ENCODE measurements at places on chromosomes 7 and 10.

GRCh38 chr10:89351780-89352597 lies 24.2 kb downstream of the IFIT3 start:
- peak; percentile 62 for ATAC-seq

- no peak for ATAC-seq
Observed at GRCh38 chr10:36194276-36194675, 552.2 kb upstream of the FZD8 start.

GRCh38 chr7:13217768-13218167 lies 530.3 kb downstream of the ARL4A start:
- ATAC-seq, result no peak

DNA sequence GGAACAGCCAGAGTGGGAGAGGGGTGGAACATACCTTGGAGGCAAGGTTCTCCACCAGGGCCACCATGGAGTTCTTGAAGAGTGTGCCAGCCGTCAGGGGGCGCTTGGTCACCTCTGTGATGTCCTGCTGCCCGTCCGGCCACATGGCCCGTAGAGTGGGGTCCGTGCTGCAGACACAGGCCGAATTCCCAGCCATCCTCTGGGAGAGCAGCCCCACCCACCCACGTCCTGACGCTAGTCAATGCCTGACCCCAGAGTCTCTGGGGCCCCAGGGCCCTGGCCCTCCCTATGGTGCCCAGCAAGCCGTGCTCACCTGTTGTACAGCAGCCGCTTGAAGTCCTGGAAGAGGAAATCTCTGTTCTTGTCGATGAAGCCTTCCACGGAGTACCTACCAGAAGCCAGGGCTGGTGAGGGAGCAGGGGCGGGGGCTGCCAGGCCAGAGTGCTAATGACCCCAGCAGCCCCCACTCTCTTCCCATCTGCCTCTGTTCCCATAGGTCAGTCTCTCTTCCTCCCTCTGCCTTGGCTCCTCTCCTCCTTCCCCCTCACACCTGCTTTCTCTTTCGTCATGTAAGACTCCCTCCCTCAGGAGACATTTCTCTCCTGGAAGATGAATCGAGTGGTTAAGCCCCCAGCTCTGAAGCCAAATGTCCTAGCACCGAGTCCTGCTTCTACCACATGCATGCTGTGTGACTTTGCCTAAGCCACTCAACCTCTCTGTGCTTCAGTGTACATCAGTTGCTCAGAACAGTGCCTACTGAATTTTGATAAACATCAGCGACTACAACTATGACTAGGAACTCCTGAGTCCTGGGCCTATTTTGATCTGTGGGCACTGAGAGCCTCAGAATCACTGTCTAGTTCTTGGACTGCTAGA lies 11.0 kb downstream of the MYO1G start:
- no peak for ATAC-seq

DNA sequence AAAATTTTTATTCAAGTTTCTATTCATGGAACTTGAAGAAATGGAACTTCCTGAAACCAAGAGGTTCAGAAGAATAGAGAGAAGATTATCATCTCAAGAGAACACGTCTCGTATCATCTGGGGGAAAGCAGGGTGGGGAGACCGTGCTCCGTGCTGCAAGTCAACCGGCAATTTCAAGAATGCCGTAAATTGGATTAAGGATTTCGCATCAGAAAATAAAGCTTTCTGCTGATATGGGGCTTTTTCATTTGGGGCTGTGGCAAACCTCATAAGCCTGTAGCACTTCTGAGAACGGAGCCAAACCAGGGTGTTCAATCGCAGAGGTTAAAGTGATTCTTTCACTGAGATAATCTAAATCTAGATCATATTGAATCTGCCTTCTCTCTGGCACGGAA lies 150.1 kb upstream of the NPS start:
- no peak for ATAC-seq

DNA sequence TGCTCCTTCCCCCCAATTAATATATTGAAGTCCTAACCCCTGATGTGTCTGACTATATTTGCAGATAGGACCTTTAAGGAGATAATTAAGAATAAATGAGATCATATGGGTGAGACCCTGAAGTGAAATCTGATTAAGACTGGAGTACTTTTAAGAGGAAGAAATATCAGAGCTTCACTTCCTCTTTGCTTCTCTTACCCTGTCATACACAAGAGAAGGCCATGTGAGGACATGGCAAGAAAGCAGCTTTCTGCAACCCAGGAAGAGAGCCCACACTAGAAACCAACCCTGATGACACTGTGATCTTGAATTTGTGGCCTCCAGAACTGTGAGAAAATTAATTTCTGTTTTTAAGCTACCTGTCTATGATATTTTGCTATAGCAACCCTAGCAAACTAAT lies 44.2 kb downstream of the JMJD1C start:
- no peak for ATAC-seq

DNA sequence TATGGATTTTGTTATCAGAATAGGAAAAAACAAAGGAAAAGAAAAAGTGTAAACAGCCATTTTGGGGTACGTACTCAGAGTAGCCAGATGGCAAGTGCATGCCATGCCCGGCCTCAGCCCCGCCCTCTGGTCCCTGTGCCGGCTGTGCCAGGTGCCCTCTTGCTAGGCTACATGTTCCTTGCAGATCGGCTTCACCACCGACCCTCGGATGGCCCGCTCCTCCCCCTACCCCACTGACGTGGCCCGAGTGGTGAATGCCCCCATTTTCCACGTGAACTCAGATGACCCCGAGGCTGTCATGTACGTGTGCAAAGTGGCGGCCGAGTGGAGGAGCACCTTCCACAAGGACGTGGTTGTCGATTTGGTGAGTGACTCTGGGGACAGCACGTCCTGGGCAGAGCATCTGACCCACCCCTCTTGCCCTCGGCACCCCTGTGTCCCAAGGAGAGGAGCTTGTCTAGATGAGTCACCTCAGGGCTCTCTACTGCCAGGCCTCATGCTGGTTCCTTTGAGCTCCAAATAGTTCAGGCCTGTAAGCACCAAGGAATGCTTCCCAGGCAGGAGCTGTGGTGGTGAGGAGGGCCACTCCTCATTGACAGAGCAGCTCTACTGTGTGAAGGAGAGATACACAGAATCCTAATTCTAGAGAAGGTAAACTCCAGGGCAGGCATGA lies 54.9 kb upstream of the ZMIZ2 start:
- ATAC-seq, result peak; percentile 13

- ATAC-seq, result no peak
Observed at GRCh38 chr10:120541984-120542383, 85.0 kb downstream of the PLPP4 start.

DNA sequence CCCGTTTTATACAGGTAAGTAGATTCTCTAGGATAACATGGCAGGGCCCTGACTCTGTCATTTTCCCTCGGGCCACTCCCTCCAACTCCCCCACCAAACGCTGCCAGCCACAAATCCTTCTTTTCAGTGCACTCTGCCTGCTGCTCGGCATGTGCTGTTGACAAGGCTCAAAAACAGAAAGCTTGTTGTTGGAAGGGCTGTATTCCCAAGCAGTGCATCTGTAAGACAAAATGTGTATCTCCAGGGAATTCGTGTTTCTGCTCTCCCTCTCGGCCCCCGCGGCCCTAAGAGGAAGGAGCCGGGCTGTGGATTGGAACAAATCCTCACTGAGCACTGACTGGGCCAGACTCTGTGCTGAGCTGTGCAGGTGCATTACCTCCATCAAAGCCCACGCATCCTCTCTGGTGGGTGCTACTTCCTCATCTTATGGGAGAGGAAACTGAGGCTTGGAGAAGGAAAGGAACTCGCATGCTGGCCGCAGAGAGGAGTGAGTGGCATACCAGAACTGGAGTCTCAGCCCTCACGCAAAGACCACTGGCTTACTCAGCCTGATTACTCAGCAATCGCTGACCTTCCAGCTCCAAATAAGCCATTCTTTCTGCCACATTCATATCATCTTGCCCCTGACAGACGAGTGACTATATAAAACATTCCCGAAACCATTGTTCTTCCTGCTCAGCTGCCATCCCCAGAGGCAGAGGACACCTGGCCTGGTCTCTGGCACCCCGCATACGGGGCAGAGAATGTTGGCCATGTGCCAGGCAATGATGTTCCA lies 33.5 kb upstream of the ENO4 start:
- ATAC-seq, result no peak

DNA sequence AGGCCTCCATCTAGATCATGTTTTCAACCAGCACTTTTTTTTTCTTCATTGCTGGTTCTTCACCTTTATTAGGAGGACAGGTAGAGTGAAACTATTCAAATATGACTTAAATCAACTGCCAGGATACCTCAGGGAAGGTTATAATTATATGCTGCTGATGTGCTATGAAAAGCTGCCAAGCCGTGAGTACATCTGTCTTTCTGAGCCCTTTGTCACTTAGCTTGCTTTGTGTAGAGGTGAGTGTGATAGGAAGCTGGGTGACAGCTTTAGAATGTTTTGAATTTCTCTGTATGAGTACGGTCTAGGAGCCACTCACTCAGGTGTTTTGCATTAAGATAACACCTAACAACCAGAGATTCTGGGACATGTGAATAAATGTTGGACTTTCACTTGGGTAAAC lies 365.2 kb downstream of the OTUD1 start:
- ATAC-seq, result no peak

- ATAC-seq, result peak; percentile 18
Observed at GRCh38 chr7:5284304-5285281, 1.9 kb downstream of the SLC29A4 start.

GRCh38 chr10:79449181-79450146 lies 4.0 kb upstream of the ZCCHC24 start:
- no peak for ATAC-seq

DNA sequence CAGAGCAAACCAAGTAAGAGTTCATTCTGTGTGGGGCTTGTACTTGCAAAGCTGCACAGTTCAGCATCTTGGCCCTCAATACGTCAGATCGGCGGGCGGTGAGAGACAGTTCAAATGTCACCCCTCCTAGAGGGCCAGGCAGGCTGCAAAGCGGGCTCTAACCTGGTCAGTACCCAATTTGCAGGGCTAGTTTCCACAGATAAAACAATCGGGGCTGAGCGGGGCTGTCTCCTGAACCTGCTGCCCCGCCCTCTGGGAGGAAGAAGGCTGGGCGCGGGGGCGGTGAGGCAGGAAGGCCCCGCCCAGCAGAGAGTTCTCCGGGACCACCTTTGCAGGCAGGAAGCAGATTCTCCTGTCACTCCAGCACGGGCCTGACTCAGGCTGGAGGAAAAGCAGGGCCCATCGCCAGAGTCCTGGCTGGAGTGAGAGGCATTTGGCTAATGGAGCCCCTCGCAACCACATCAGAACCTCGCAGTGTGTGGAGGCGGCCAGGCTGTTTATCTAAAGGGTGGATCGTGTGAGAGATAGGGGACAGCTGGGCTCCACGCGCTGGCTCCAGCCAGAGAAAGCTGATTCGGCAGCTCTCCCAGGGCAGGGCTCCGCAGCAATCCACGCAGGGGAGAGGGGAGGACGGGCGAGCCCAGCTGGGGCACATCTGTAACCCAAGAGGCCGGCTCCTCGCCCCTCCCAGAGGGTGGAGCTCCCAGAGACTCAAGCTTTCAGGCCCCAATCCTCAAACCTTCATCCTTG lies 83.1 kb downstream of the SH3PXD2A start:
- ATAC-seq, result peak; percentile 95

- ATAC-seq, result no peak
Observed at GRCh38 chr10:7767209-7767608, 20.6 kb downstream of the KIN start.

DNA sequence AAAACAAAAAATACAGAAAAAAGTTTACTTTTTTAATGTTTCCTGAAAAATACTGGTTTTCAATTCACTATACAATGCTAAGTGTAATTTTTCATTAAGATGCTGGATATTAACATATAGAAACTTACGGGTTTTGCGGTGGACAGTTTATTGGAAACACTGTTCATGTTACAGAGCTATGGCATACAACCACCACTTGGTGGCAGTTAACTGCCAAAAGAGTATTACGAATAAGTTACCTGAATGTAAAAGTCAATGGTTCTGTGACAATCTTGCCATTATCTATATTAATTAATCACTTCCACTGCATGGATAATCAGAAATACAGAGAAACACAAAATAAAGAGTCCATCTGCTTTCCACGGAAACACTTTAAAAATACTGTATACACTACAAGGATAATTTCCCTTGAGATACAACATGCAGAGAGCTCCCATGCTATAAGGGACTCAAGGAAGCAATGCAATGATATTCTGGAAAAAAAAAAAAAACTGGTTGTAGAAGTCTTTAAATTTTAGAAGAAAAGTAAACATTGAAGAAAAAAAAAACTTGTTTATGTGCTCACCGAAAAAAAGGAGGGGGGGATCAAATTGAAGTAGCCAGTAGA lies 97.0 kb downstream of the TPK1 start:
- ATAC-seq, result no peak

DNA sequence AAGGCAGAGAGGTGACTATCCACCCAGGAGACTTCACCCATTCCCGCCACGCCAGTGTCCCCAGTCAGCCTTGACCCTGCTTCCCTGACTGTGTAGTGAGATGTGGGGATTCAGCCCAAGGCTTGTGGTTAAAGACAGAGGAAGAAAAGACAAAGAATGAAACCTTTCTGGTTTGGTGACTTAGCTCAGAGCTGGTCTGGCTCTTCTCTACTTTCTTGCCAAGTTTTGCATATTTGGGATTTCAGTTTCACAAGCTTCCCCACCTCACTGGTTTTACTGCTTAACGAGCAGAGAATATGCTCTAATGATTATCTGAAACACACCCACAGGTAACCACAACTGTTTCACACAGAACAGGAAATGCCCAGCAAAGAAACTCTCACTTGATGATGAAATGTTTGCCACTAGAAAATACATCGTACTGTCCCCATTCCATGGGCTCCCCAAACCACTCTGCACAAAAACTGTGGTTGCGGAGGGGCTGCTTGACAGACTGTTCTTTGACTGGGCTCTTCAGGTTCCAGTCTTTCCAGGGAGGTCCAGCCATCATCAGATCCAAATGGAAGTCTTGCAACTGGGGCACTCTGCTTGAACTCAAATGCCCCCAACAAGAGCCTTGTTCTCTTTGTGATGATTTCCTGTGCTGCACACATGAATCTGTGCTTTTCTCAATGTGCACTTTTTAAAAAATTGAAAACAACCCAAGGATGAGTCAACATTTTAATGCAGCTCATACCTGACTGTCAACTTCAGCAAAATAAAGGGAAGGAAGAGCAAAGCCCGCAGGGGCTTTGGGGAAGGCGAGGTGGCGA lies 95.5 kb downstream of the CTBP2 start:
- no peak for ATAC-seq

GRCh38 chr10:20892011-20892585 lies 5.0 kb downstream of the NEBL start:
- ATAC-seq, result no peak

- no peak for ATAC-seq
Observed at GRCh38 chr7:101580596-101580995, 48.5 kb downstream of the MYL10 start.

DNA sequence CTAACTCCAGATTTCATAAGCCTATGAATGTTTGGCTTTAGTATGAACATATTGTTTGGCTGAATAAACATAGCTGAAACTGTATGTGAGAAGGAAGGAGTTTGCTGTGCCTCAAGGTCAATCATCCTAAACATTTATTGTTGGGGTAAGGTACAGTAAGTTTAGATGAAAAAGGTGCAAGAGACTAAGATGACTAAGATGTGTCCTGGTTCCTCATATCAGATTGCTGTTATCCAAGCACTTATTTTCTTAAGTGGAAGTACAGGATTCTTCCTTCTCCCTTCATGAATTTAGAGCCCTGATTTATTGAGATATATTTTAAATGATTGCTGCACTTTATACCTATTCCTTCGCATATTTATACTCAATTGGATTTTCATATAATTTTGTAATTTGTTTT lies 12.2 kb downstream of the MDFIC start:
- no peak for ATAC-seq

- no peak for ATAC-seq
Observed at GRCh38 chr7:70776627-70777101, 355.3 kb upstream of the GALNT17 start.
